GM13976 (cell line): ENCODE measurements at places on chromosomes 2 and 18.

DNA sequence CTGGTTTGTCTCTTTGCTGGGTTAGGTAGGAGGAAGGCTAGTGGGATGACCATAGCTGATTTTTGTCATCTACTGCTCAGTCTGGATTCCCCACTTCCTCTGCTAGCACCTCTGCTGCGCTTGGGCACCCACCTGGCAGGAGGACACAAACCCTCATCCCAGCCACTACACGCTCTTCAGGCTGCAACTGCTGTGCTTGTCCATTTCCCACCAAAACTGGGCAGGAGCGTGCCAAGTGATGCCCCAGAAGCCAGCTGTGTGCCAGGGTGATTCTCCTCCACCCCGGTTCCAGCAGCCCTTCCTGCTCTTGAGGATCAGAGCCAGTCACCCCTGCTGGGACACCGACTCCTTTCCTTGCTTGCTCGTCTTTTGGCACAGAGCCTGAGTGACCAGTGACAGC, 15.7 kb upstream of the PER2 start:
- no peak for DNase-seq

DNA sequence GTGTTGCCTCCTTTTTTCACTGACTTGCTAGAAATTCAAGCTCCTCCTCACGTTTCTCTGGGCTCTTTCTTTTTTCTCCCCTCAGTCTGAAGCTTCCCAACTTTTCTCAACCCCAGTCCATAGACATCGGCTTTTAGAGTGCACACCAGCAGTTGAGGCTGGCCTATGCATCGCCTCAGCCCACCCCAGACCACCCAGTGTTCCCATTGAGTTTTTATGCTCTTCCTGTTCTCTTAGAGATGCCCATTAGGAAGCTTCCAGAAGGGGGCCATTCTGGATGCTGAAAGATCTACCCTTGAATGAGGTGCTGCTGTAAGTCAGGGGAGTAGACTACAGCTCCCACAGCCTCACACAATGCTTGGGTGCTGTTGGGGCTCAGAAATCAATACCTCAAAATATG, 12.0 kb upstream of the GYPC start:
- DNase-seq, result no peak

DNA sequence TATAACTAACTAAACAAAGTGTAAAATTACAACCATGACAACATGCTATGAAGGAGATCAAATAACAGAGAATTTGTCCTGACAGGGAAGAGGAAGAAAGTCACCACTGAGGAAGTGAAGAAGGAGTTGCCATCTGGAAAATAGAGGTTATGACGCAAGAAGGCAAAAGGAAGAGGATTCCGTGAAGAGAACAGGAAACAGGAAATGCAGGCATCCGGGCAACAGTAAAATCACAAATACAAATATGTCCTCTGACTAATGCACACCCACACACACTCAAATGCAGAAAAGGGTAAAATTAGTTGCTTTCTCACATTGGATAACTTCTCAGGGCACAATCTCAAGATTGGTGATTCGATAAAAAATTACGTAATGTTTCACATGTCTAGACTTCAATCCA, 278.4 kb downstream of the TMX3 start:
- no peak for DNase-seq

GRCh38 chr2:100563407-100564247, 834 bp downstream of the PDCL3 start:
- DNase-seq, result no peak

GRCh38 chr2:204432196-204432595, 113.1 kb upstream of the PARD3B start:
- DNase-seq, result no peak

DNA sequence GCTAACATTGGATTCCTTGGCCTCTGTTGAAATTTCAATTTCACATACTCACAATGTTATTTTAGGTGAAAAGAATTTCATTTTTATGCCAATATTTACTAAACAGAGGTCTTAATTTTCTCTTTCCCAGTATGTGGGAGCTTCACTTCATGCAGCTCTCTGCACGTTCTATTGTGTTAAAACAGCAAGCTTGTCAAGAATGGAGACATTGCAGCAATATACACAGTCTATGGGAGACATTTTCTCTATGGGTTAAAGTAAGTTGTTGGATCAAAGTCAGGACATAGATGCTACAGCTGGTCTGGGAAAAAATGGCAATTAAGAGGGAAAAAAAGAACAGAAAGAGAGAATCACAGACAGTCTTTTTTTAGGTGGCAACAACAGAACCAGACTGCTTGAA, 70.4 kb upstream of the ARHGAP15 start:
- no peak for DNase-seq

GRCh38 chr2:149885946-149886345, 298.4 kb upstream of the MMADHC start:
- no peak for DNase-seq

- no peak for DNase-seq
Observed at GRCh38 chr2:96110621-96111256, 5.6 kb downstream of the ADRA2B start.

DNA sequence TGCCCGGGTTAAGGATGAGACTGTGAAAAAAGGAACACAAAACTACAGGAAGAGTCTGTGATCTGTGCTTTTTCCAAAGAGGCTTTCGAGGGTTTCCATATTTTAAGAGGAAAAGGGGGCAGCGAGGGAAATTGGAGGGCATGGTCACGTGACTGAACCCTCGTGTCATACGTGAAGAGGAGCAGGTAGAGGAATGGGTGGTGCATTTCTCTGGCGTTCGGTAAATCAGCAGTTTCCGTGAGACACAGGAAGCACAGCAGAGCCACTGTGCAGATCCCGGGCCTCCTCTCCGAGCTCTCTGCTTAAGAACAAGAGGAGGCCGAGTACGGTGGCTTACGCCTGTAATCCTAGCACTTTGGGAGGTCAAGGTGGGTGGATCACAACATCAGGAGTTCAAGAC, 219.7 kb downstream of the NDUFA10 start:
- DNase-seq, result no peak

GRCh38 chr2:231332388-231332787, 63.1 kb upstream of the B3GNT7 start:
- no peak for DNase-seq

DNA sequence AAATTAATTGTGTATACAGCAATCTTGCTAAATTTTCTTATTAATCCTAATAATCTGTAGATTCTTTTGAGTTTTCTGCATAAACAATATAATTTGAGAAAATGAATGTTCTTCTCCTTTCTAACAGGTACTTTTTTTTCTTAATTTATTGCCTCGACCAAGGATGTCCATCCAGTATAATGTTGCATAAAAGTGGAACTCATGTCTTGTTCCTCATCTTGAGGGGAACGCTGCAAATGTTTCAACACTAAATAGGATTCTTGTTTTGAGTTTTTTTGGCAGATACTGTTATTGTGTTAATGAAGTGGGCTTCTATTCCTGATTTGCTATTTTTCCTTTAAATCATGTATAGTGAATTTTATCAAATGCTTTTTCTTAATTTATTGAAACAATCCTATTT, 244.4 kb upstream of the REV1 start:
- DNase-seq, result no peak

DNA sequence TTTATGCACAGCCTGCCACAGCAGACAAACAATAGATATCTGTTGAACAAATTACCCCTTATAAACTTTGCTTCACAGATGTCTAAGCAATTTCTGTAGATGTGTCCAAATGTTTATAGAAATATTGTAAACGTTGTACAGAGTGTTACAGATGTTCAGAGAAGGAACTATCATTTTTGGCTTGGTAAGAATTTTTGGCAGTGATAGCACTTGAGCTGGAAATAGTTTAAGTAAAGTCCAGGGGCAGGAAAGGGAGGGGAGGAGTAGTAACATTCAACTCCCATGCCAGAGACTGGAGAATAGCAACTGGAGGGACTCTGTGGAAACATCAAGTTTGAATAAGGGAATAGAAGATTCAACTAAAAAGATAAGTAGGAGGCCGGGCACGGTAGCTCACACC, 4.4 kb downstream of the PTRHD1 start:
- DNase-seq, result no peak

- peak; percentile 76 for DNase-seq
Observed at GRCh38 chr18:8705238-8705960, at the start of gene MTCL1. Gene MTCL1, plus strand, starts transcription at chr18:8705556. Its CDS starts 105 bp downstream, at chr18:8705661.

DNA sequence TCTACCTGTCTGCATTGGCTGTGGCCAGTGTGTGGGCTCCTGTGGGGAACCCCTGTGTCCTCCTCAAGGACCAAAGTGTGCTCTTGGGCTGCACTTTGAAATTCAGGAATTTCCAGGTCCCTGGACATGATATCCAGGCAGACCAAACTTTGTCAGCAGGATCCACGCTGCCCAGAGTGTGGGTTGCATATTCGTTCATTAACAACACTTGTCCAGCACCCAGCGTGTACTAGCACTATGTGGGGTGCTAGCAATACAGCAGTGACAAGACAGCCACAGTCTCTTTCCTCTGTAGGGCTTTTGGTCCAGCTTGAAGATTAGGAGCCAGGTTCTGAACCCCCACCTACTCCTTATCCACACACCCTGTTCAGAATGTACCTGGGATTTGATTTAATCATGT, 304.5 kb downstream of the ZNF521 start:
- no peak for DNase-seq

DNA sequence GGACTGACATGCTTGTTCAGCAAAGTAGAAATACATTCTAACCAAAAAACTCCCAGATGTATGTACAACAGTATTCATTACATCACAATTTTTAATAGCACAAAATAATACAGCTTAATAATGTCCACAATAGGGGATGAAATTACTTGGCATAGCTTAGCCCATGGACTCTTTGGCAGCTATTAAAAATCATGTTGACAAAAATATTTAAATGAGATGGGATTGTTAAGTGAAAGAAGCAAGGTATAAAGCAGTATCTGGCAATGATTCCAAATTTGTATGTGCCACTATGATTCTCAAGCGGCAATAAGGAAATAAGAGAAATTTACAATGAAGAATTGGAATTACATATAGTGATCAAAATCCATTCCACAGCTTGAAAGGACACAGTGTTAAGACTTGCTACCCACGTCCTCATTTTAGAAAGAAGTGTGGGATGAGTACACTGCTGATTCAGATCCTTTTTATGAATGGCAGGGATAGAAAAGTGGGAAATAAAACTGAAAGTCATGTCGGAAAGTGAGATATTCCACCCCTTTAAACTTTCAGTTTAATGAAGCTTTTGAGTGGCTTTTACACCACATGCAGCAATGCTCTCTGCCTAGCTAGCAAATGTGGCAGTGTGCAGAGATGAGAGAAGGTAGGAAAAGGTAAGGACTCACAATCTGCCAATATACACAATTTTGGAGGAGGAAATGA, 2.4 kb downstream of the GAREM1 start:
- no peak for DNase-seq

- DNase-seq, result no peak
Observed at GRCh38 chr2:84442888-84443287, 16.2 kb downstream of the SUCLG1 start.

GRCh38 chr18:43277164-43277600, at the start of gene SYT4:
Gene SYT4, minus strand, starts transcription at chr18:43277490. Its CDS starts 209 bp downstream, at chr18:43277281.
- no peak for DNase-seq

DNA sequence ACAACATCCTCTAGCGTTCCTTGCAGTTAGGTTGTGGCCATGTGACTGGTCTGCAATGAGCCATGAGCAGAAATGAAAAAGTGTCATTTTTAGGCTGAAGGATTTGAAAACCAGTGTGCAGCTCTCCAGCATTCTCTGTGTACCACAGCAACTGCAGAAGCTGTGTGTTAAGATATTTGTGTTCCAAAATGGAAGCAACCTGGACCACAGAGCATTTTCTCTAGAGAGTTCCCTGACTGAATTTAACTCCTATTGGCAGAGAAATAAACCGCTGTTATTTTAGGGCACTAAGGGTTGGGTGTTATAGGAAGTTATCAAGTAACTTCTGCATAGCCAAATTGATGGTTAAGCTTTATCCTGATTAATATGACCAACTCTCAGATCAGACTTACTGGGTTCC, 257.2 kb upstream of the THUMPD2 start:
- DNase-seq, result no peak

- no peak for DNase-seq
Observed at GRCh38 chr2:175698061-175698460, 304.0 kb downstream of the LNPK start.

DNA sequence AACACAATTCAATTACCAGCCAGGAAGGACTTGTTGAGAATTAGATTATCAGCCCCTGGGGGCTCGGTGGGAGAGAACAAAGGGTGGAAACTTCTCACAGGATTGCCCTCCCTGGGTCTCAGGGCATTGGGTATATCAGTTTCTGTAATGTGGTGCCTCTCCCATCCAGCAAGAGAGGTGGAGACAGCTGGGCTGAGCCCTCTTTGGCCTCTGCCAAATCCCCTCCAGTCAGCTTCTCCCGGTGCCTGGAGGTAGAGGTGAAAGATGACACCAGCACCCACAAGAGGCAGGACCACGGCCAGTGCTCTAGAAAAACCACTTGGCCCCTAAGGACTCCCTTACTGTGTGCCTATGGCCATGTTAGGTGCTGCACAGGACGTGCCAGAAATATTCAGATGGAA, 179.7 kb downstream of the HAUS1 start:
- DNase-seq, result no peak

- no peak for DNase-seq
Observed at GRCh38 chr2:200615247-200615646, 29.4 kb downstream of the AOX1 start.

DNA sequence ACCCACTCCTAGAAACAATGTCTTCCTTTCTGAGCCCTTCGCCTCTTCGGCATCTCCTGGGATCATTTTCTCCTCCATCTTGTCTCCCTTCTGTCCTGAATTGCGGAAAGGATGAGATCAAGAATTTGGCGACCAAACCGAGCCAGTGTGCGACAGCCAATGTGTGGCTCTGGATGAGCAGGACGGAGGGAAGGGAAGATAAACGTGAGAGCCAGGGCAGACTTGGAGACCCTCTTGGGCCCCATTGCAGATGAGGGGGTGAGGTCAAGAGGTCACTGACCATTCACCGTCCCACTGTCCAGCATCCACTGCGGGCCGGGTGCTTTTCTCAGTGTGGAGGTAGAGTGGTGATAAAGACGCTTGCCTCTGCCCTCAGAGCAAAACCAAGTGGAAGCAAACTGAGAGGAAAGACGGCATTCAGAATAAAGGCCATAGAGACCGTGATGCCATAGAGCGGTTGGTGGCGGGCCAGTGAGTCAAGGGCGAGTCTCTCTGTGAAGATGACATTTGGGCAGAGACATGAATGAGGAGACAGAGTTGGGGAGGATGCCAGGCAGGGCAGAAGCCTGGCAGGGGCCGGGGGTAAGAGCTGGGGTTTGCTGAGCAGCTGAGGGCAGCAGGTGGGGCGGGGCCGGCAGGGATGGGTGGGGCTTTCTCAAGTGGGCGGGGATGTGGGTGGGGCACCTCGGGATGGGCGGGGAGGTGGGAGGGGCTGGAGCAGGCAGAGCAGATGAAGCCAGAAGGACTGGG, 55.6 kb downstream of the ACAA2 start:
- peak; percentile 53 for DNase-seq

GRCh38 chr2:219514836-219515235, 554 bp downstream of the ASIC4 start:
- no peak for DNase-seq

- DNase-seq, result no peak
Observed at GRCh38 chr2:224747765-224748164, 31.6 kb upstream of the CCDC195 start.

- peak; percentile 62 for DNase-seq
Observed at GRCh38 chr2:121356058-121356640, 71.1 kb upstream of the TFCP2L1 start.
